GM23338 (cell line): ENCODE measurements at places on chromosomes 16 and 17. TPM values are rescaled to one million over a fixed set of nuclear protein-coding genes. Genes with fewer than 3 reads are reported as not detected.

The PLSCR3 gene
- 34.3 and 41.7 TPM in 2 replicates for total RNA-seq

The UNC45B gene
- total RNA-seq, result 0.03 and 0.04 TPM in 2 replicates

The GAS2L2 gene
- not detected in 2 replicates for total RNA-seq

The TBC1D16 gene
- total RNA-seq, result 93.5 and 104 TPM in 2 replicates

The SULT1A1 gene
- total RNA-seq, result 1.7 and 3.5 TPM in 2 replicates

The HBA1 gene
- total RNA-seq, result not detected in 2 replicates

The PRSS22 gene
- total RNA-seq, result 2.0 and 4.6 TPM in 2 replicates

The NPB gene
- 0.93 and 3.8 TPM in 2 replicates for total RNA-seq

The FOXC2 gene
- total RNA-seq, result not detected in 2 replicates

The GP1BA gene
- not detected in 2 replicates for total RNA-seq

GRCh38 chr17:54813896-54814295 is 86.8 kb upstream of the TOM1L1 start:
- no peak overlapping the region for H3K4me3 ChIP-seq
- peaks cover 8% of the 10 kb centered on the region; the same call in 1 of the 2 replicates for H3K4me1 ChIP-seq
- H3K27me3 ChIP-seq, result no peaks in the 10 kb centered on the region
- H3K36me3 ChIP-seq, result no peaks in the 10 kb centered on the region

DNA sequence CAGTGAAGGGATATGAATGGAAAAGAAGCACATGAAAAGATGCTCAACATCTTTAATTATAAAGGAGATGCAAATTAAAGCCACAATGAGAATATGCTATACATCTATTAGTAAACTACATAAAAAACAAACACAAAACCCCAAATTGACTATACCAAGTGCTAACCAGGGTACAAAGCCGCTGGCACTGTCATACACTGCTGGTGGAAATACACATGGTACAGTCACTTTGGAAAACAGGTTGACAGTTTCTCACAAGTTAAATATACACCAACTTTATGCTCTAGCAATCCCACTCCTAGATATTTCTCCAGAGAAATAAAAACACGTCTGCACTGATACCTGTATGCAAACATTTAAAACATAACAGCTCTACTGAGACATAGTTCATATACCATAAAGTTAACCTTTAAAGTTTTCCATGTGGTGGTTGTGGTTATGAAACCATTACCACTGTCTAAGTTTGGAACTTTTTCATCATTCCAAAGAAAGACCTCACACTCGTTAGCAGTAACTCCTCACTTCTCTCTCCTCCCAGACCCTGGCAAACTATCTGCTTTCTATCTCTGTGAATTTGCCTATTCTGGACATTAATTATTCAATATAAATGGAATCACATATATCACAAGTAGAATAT is 42.7 kb downstream of the ADGRG5 start:
- no peak for DNase-seq
- no peaks in the 10 kb centered on the region for H3K36me3 ChIP-seq
- H3K27me3 ChIP-seq, result 0 out of 2 replicates have a peak, but pooled peaks cover 3% of the 10 kb centered on the region
- no peak overlapping the region for H3K4me3 ChIP-seq
- H3K27ac ChIP-seq, result no peak overlapping the region
- H3K4me1 ChIP-seq, result no peaks in the 10 kb centered on the region

DNA sequence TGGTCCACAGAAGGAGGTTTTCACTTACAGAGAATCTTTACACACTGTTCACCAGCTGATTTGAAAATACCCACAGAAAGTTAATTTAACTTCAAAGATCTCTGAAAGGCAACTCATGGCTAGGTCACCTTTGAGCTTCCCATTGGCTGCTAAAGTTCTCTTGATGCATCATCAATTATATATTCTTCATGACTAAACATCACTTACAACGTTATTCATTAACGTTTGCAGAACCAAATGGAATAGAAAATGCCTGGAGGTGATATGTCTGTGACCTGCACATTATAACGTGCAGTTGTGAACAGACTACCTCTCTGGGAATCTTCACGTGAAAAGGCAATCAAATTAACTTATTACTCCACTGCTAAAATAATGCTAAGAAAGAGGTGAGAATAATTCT is 238.5 kb downstream of the ZFHX3 start:
- H3K27me3 ChIP-seq, result no peaks in the 10 kb centered on the region
- DNase-seq, result no peak
- no peaks in the 10 kb centered on the region for H3K36me3 ChIP-seq
- H3K4me1 ChIP-seq, result peaks cover 11% of the 10 kb centered on the region
- H3K27ac ChIP-seq, result no peak overlapping the region

DNA sequence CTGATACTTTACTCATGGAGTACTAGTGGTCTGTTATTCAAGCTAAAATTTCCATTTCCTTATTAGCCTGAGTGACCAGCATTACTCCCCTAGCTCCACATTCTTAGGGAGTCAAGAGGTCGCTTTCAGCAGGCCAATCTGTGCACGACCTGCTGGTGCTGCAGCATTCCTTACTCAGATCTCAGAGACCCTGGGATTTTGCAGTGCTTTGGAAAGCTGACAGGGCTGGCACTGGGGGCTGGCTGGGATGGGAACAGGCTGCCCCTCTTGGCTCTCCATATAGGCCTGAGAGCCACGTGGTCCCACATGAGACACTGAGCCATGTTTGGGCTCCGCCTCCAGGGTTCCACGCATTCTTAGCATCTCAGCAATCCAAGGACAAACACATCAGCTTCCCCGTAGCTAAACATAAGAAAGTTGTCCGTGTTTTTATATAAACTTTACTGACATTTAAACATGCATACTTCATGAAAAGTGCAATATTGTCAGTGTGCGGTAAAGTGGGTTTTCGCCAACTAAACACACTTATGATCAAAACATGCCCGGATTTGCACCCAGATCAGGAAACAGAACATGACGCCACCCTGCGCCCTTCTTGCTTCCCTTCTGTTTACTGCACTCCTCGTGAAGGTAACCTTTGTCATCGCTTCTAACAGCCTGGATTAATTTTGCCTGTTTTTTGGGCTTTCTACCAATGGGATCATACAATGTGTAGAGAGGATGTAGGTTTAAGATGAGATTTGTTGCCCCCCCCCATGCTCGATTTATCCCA is 254.5 kb upstream of the CACNG5 start:
- H3K4me1 ChIP-seq, result peaks cover 22% of the 10 kb centered on the region
- peak; percentile 54 for DNase-seq
- H3K27ac ChIP-seq, result no peak overlapping the region
- H3K27me3 ChIP-seq, result no peaks in the 10 kb centered on the region
- H3K4me3 ChIP-seq, result no peak overlapping the region
- no peaks in the 10 kb centered on the region for H3K36me3 ChIP-seq

GRCh38 chr16:69187446-69188235 is 677 bp downstream of the SNTB2 start:
- no peaks in the 10 kb centered on the region for H3K36me3 ChIP-seq
- peaks cover 24% of the 10 kb centered on the region for H3K4me1 ChIP-seq
- H3K27ac ChIP-seq, result no peak overlapping the region; the same call in 1 of the 2 replicates
- no peaks in the 10 kb centered on the region for H3K27me3 ChIP-seq
- peak overlapping the region; percentile 93 for H3K4me3 ChIP-seq
- peak; percentile 60 for DNase-seq

DNA sequence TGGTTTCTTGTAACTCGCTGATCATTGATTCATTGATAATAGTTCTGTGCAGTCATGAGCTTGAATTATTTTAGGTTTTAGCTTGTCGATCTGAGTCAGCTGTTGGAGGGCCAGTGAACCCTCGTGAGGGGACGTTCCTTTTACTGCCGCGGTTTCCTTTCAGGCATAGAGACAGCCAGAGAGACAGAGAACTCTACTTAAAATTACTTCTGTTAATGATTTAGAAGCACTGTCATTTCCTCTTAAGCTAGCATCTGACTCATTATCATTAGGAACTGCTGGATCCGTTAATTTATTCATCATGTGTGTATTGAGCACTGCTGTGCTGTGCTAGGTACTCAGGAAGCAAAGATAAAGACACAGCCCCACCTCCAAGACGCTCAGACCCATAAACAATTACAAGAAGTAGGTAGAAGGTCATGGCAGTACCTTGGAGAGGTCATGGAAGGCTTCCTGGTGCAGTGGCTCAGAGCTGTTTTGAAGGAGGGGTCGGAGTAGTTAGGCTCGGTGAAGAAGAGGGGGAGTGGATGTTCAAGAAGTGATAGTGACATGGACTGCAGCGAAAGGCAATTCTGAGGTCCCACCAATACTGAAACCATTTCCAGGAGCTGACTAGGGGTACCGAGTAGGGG is 3.3 kb downstream of the PGS1 start:
- peak overlapping the region; percentile 57 for H3K27ac ChIP-seq
- no peaks in the 10 kb centered on the region for H3K27me3 ChIP-seq
- no peaks in the 10 kb centered on the region; the same call in 1 of the 2 replicates for H3K36me3 ChIP-seq
- peaks cover 66% of the 10 kb centered on the region for H3K4me1 ChIP-seq

- H3K27me3 ChIP-seq, result peaks cover 3% of the 10 kb centered on the region
- DNase-seq, result no peak
- H3K27ac ChIP-seq, result no peak overlapping the region
- H3K4me1 ChIP-seq, result peaks cover 43% of the 10 kb centered on the region
Observed at GRCh38 chr16:4319454-4320421, 3.9 kb downstream of the GLIS2 start.

DNA sequence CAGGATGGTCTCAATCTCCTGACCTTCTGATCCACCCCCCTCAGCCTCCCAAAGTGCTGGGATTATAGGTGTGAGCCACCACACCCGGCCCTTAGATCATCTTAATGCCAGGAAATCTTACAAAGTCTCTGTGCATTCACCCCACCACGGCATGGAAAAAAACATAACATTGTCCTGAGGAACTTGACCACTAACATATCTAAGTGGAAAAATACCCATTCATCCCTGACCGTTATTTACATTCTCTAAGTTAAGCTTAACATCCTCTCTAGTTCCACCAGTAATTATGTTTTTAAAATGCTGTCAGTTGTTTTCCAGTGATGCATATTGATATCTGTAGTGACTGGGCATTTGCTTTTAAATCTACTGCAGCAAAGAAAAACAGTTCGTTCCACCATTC is 3.4 kb upstream of the HID1 start:
- no peak overlapping the region for H3K4me3 ChIP-seq
- no peaks in the 10 kb centered on the region for H3K36me3 ChIP-seq
- H3K27me3 ChIP-seq, result peaks cover 50% of the 10 kb centered on the region
- DNase-seq, result no peak

DNA sequence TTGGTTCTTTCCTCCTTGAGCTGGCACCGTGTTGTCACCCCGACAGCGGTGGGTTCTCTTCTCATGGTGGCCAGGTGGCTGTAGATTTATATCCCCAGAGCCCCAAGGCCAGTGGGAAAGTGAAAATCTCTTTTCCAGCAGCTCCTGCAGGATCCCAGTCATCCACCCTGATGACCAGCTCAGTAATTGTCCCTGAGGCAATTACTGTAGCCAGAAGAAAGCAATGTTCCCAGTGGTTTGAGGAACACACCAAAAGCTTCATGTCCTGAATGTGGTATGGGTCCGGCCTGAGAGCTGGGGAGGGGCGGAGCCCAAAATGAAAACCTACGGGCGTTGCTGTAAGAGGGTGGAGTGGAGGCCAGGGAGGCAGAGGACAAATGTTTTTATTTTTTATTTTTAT is 69.0 kb downstream of the WSB1 start:
- H3K27me3 ChIP-seq, result no peaks in the 10 kb centered on the region
- no peak overlapping the region for H3K4me3 ChIP-seq
- H3K27ac ChIP-seq, result no peak overlapping the region
- DNase-seq, result no peak

DNA sequence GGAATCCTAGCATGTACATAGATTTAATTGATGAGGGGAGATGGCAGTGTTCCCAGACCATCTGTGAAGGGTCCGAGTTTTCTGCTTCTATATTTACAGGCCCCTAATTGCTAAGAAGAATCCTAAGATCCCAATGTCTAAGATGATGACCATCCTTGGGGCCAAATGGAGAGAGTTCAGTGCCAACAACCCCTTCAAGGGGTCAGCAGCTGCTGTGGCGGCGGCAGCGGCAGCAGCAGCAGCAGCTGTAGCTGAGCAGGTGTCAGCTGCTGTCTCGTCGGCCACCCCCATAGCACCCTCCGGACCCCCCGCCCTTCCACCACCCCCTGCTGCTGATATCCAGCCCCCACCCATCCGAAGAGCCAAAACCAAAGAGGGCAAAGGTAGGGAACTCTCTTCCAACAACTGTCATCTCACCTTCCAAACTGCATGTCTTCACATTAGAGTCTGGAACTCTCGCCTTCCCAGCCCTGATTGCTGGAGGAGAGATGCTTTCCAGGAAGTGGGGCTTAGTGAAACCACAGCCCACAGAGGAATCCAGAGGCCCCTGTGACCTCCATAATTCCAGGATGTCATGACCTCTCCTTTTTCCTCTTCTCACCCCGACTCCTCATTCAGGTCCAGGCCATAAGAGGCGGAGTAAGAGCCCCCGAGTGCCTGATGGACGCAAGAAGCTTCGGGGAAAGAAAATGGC is 4.7 kb downstream of the CHD3 start:
- peaks cover 11% of the 10 kb centered on the region; the same call in 1 of the 2 replicates for H3K27me3 ChIP-seq
- DNase-seq, result no peak
- peaks cover 12% of the 10 kb centered on the region; the same call in 1 of the 2 replicates for H3K4me1 ChIP-seq
- no peak overlapping the region for H3K4me3 ChIP-seq
- no peak overlapping the region for H3K27ac ChIP-seq

- no peak for DNase-seq
- no peak overlapping the region for H3K27ac ChIP-seq
- no peaks in the 10 kb centered on the region for H3K36me3 ChIP-seq
- H3K4me3 ChIP-seq, result no peak overlapping the region
- no peaks in the 10 kb centered on the region; the same call in none of the 2 replicates for H3K4me1 ChIP-seq
- H3K27me3 ChIP-seq, result no peaks in the 10 kb centered on the region
Observed at GRCh38 chr16:12995721-12996372, 94.4 kb downstream of the SHISA9 start.

DNA sequence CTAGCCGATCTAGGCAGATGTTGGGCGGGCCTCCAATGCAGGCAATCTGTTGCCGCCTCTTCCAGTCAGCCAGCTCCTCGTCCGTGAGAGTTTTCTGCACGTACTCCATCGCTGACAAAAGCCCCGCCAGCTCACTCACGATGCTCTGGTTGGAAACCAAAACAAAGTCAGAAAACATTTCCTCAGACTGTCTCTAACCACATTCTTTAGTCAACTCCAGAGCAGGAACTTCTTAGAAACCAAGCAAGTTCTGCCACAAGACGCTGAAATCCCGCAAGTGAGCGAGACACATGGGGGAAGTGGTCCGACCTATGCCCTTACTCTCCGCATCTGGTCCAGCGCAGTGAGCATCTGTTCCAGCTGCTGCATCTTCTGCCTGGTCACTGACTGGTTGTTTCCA is 49.1 kb downstream of the STAT5A start:
- no peaks in the 10 kb centered on the region for H3K27me3 ChIP-seq
- DNase-seq, result no peak
- H3K4me1 ChIP-seq, result no peaks in the 10 kb centered on the region; the same call in 1 of the 2 replicates
- no peak overlapping the region for H3K4me3 ChIP-seq
- H3K36me3 ChIP-seq, result peaks cover 40% of the 10 kb centered on the region

DNA sequence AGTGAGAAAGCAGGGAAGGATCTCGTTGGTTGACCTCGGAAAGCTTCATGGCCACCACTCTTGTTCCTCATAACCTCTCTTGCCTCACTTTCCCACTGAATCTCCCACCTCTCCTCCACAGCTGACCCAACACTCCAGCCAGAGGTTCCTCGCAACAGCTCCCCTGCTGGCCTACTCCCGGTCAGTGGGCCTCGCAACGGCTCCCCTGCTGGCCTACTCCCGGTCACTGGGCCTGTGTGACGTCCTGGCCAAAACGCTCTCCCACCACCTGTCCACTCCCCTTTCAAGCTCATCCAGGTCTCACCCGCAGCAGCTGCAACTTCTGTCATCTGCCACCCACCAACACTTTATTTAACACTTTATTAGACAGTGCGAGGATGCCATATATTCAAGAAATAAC is 149.1 kb downstream of the VPS53 start:
- H3K36me3 ChIP-seq, result peaks cover 10% of the 10 kb centered on the region; the same call in 1 of the 2 replicates
- no peak overlapping the region for H3K4me3 ChIP-seq
- no peaks in the 10 kb centered on the region for H3K4me1 ChIP-seq
- no peak overlapping the region for H3K27ac ChIP-seq
- H3K27me3 ChIP-seq, result no peaks in the 10 kb centered on the region
- DNase-seq, result peak; percentile 58
